ENCODE measurements at places on chromosomes 11 and 22.
A peak's percentile ranks its signal among the peaks of the same experiment; 100 is the strongest.

DNA sequence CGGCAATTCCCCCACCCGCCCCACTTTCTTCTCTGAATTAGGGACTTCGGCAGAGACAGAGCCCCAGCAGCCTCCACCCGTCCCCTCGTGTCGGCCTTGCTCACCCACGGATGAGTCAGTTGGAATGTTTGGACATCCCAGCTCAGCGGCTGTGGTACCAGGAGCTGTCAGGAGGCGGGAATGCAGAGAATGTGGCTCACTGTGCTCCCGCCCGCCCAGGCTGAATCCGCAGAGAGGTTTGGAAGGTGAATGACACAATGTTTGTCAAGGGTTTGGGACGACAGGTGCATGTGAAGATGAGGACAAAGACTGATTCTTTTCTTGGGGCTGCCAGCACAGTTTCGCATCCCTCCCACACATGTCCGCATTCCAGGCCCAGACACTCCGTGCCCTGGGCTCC, 39.6 kb downstream of the LIF start:
- no peak for DNase-seq

GRCh38 chr11:14059491-14059890, 97.0 kb downstream of the SPON1 start:
- DNase-seq = no peak

DNA sequence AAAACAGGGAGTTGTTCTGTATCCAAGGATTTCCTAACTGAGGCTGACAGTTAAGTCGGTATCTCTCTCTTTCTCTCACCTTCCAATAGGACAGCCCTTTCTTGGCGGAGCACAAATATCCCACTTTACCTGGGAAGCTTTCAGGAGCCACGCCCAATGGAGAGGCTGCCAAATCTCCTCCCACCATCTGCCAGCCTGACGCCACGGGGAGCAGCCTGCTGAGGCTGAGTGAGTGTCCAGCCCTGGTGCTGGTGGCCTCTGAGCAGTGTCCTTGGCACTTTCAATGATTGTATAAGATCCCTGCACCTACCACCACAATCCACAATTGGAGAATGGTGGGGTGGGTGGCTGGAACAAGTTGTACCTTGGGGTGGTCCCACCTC, 33.7 kb downstream of the CYB5R2 start:
- DNase-seq = no peak

- no peak for DNase-seq
Observed at GRCh38 chr11:63783925-63784592, 15.5 kb upstream of the ZFTA start.

GRCh38 chr22:33477120-33478111, 419.2 kb upstream of the SYN3 start:
- DNase-seq = no peak

- no peak for DNase-seq
Observed at GRCh38 chr11:114219559-114220349, 76.4 kb upstream of the NNMT start.

- peak; percentile 14 for DNase-seq
Observed at GRCh38 chr22:49208004-49208402, 619.7 kb downstream of the BRD1 start.

GRCh38 chr11:13831696-13832095, 130.8 kb upstream of the SPON1 start:
- DNase-seq = no peak

- no peak for DNase-seq
Observed at GRCh38 chr22:46609724-46610201, 10.4 kb upstream of the GRAMD4 start.

DNA sequence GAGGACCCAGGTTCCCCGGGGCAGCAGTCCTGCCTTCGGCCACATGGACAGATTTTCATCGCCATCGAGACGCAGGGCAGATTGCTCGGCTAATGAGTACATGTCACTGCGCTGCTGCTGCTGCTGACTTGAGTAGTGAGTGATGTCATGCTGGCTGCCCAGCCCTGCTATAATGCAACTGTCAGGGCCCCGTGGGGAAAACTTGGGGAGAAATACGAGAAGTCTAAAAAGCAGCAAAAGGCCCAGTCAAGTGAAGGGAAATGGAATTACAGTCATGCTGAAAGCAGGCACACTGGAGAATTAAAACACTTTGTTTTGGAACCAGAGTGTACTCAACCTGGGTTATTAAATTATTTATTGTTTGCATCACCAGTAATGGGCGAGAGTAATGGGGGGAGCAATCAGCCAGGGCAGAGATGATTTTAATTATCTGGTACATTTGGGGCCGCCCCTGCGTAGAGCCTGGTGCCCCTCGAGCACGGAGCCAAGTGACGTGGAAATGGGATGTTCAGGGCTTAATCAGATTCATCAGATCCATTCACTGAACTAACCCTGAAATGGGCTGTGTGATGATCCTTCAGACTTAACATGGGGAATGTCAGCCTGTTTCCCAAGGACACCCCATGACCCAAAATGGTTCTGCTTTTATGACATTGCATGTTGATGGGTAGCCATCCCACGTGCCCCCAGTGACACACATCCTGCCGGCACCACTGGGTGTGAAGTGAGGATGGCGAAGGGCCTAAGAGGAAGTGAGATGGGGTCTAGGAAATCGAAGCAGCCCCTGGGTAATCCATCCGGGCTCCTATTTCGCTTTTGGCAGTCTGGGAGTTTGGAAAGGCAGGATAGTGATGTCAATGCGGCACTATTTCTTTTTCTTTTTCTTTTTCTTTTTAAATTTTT, 241.6 kb upstream of the CADM1 start:
- no peak for DNase-seq

- DNase-seq = no peak
Observed at GRCh38 chr11:36377759-36378564, 81.9 kb downstream of the PRR5L start.

- DNase-seq = no peak
Observed at GRCh38 chr11:1059759-1060158, 14.9 kb upstream of the MUC2 start.

DNA sequence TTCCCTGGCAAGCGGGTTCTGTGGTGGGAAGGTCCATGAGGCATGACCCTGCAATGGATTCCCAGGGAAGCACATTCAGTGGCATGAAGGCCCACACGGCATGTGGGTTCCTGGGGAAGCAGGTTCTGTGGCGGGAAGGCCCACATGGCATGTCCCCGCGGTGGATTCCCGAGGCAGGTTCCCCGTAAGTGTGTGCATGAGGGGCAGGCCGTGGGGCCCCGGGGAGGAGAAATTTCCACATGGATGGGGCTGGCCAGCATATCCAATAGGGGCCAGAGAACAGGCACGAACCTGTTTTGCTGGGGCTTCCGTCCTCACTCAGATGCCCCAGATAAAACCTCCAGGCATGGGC, 83.7 kb downstream of the PHF21B start:
- DNase-seq = no peak

- no peak for DNase-seq
Observed at GRCh38 chr11:86692317-86692716, 19.9 kb upstream of the ME3 start.
